ENCODE measurements at places on chromosomes 12 and 14.

DNA sequence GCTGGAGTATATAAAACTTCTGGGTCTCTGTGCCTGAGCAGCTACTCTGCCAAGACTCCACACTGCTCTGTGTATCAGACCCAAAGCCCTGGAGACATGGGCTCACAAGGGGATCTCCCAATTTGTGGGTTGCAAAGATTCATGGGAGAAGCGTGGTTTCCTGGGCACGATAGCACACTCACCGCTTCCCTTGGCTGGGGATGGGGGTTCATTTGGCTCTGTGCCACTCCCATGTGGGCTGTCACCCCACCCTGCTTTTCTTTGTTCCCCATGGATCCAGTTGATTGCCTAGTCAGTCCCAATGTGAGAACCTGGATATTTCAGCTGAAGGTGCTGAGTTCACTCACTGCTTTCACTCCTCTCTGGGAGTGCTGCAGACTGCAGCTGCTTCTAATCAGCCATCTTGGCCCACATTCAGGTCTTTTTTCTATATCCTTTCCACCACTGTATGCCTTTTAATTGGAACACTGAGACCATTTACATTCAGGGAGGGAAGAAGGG, 40.0 kb upstream of the PCNX4 start:
- no peak for DNase-seq

GRCh38 chr12:5012337-5012736, 31.3 kb upstream of the KCNA5 start:
- no peak for DNase-seq

- DNase-seq, result no peak
Observed at GRCh38 chr12:95497031-95497430, 23.1 kb downstream of the METAP2 start.

DNA sequence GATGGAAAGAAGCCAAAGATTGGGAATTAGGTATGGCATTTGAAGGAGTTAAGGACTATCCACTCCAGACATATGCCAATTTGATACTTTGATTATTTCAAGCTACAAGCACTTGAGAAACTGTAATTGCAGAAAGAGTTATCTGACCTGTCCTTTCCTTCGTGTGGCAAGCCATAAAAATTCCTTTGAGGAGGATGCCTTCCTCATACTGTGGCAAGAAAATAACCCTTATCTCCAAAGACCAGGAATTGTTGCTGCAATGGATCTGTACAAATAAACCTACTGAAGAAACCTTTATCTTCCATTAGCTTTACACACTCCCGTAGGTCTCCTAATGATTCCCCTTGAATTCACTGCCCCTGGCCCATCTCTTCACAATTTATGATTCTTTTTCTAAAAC, 165.1 kb upstream of the AMIGO2 start:
- DNase-seq, result no peak

DNA sequence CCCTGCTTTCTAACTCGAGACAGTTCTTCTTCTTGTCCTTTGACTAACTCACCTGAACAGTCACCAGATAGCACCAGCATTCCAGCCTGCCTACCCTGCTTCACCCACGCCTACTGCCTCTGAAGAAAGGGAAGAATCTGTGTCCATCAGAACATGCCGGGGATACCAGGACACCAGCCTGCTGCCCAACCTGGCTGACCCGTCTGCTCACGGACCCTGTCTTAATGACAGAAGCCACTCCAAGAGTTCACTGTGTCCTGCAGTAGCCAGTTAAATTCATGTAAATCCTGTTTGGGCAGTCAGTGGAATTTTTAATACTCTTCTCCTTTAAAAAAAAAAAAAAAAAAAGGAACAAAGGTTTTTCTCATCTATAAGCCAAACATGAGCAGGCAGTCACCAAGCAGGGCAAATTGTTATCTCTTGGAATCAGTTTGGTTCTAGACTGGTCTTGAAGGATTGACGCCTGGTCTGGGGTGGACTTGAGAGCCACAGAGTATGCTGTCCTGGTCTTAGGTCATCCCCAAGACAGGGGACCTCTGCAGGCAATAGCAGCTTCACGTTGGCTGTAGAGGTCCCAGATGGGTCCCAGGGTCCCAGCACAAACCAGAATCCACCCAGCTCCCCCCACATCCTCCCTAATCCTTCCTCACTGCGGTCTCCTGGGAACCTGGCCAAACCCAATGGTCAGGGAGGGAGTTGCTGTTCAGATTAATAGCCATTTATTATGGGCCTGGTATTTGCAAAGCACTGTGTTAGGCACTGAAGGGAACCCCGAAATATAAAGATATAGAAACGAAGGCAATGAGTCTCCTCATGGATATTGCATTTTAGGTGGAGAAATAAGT, 181.1 kb upstream of the HIF1A start:
- no peak for DNase-seq

DNA sequence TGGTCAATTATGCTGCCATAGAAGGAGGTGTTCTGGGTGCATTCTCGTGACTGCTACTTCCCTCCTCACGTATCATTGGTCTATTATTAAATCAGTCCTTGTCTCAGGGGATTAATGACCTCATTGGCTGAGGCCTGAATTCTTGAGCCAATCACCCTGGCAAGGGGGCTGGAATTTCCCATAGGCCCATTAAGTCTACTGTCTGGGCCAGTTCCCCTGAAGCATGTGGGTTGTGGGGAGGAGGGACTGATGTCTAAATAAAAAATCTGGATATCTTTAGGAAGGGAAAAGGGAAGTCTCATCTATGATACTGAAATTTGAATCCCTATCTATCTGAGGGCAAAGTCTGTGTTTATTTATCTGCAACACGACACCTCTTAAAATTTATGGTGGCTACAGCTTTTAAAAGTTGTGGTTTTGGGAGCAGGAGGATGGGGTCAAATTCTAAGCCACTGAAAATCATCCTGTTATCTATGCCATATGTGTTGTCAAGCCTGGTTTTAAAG, 71.9 kb downstream of the DYRK2 start:
- no peak for DNase-seq

DNA sequence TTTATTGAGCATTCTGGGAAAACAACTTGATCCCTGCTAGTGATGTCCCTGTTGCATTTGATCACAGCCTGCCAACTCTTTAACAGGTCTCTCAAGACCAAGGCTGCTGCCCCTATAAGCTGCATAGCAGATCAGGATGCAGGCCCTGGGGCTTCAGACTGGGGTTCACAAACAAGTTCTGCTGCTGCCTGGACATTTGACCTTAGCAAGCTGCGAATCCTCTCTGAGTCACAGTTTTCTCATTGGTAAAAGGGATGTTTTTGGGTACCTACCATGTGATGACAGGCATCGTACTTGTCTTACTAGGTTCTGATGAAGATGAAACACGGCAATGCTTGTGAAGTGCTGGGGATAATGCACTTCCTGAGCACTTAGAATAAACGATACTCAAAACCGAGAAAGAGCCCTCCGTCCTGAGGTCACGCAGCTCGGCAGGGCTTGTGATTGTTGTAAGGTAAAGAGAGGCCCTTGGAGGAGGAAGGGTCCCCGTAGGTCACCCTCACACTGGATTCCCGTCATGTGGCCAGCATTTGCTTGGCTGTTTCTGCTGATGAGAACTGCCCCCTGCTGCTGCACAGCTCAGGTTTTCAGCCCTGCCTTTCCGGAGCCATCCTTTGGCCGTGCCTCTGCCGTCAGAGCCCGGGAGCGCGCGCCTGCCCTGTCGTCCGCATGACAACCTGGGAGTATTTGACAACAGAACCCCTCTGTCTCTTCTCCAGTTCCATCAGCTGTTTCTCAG, 39.1 kb downstream of the TSPAN9 start:
- no peak for DNase-seq

DNA sequence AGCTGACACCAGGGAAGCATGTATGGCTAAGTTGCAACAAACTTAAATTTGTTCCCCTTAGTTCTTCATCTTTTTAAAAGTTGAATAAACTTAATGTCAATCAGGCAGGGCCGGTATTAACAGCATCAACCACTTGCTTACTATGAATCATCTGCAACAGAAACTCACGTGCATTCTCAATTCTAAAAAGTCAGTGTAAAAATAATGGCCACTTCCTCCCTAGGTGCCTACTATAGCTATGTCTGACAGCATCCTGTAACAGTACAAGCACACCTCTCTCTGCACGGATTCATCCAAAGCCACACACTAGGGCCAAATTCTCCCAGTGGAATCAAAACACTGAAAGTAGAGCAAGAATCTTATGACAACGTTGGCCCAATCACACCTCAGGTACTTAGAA, 48.6 kb downstream of the PPP1R36 start:
- no peak for DNase-seq

GRCh38 chr12:57093415-57094207, 4.7 kb downstream of the NAB2 start:
- peak; percentile 26 for DNase-seq

DNA sequence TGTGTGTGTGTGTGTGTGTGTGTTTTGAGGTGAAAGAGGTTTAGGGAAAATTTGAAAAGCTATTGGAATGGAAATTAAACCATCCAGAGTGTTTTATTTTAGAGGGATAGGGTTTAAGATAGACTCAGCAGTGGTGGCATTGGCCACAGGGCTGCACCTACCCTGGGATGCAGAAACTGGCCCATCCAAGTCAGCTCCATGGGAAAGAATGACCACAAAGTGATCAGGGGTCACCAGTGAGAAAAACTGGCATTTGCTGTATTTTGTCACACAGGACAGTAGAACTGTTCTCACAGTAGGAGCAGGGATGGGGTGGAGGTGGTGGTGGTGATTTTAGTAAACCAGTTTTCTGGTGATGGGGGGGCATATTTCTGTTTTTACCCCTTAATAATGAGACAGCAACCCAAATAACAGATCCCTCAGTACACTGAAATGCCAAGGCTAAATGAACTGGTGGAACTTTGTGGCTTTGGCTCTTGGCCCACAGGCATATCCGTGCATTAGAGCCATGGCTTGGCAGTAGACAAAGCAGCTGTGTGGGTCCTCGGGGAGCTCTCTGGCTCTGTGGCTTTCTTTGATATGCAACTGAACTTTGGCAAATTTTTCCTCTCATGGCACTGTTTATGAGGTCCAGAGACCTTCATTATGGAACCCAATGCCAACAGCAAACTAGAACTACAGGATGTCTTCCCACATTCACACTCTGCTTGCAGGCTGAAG, 348.3 kb downstream of the ZFP36L1 start:
- no peak for DNase-seq

DNA sequence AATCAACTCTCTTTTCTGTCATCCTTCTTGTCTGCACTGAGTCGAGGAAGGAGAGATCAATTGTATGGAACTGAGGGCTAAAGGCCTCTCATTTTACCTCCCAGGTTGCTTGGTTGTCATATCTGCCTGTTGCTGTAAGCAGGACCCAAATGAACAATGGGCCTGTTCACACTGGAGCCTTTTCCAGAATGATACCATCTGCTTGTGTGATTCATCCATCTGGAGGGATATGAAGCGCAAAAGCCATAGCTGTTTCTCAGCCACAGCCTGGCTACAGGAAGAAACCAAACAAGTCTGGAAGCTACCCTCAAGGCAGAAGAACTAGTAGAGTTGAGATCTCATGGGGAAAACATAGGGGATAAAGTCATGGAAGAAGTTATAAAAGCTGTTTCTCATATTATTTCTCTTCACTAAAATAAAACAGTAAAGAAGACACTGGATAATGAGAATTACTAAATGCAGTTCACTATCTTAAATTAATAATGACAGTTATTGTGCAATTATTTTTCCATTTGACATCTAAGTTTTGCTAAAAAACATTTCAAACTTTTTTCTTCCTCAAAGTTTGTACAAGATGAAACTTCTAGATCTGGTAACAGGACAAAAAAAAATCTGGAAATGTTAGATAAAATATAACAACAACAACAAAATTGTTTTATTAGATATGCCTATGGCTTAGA, 106.3 kb downstream of the SPTSSA start:
- no peak for DNase-seq

- DNase-seq, result no peak
Observed at GRCh38 chr12:107992870-107993451, 136.1 kb upstream of the WSCD2 start.

- no peak for DNase-seq
Observed at GRCh38 chr12:111406474-111407376, 1.0 kb downstream of the SH2B3 start.
